HS-27A (cell line): ENCODE measurements at places on chromosomes 5 and 9.

DNA sequence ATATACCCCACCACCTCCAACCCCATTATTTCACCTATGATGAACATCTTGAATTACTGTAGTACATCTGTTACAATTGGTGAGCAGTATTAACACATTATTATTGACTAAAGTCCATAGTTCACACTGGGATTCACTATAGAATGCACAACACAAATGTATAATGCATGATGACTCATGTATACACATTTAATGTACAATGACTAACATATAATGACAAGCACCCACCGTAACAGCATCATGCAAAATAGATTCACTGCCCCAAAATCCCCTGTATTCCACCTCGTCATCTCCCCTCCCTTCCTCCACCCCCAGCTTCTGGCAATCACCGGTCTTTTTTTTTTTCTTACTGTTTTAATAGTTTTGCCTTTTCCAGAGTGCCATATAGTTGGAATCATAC, 47.1 kb upstream of the NEK6 start:
- DNase-seq: no peak

- no peak for DNase-seq
Measured at GRCh38 chr9:5481322-5482040, 28.9 kb upstream of the PDCD1LG2 start.

DNA sequence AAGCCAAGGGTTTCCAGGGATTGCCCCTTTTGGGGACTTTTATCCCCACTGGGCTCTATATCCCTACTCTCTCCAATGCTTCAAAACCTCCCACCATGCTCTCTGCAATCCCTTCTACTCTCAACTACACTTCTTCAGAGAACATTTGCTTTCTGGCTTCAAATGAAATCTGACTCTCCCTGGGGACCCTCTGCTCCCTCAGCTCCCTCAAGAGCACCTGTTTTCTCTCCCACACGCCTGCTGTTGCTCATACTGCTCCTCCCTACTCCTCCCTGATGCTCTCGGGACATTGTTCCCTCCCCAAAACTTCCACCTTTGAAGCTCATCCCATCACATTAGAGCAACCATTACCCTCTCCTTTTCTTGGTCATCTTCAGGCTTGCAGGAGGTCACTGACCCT, 344.9 kb downstream of the CDK5RAP2 start:
- no peak for DNase-seq

- DNase-seq: no peak
Measured at GRCh38 chr9:114465417-114465816, 39.9 kb downstream of the WHRN start.
